ENCODE measurements at places on chromosomes 2 and 18. TPM values are rescaled to one million over a fixed set of nuclear protein-coding genes. Genes with fewer than 3 reads are reported as not detected.

DNA sequence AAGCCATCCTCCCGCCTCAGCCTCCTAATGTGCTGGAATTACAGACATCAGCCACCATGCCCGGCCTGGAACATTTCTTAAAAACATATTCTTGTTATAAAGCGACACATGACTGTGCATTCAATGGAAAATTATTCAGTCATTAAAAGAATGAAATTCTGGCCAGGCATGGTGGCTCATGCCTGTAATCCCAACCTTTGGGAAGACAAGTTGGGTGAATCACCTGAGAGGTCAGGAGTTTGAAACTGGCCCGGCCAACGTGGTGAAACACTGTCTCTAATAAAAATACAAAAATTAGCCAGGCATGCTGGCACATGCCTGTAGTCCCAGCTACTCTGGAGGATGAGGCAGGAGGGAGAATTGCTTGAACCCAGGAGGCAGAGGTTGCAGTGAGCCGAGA lies 21.6 kb upstream of the RPRD1A start:
- DNase-seq: no peak

GRCh38 chr18:75478996-75479880 lies 51.7 kb upstream of the SMIM21 start:
- no peak for DNase-seq

- no peak for DNase-seq
Observed at GRCh38 chr18:62070302-62070701, 116.6 kb downstream of the PIGN start.

- DNase-seq: no peak
Observed at GRCh38 chr18:46007165-46007564, 40.0 kb upstream of the EPG5 start.

DNA sequence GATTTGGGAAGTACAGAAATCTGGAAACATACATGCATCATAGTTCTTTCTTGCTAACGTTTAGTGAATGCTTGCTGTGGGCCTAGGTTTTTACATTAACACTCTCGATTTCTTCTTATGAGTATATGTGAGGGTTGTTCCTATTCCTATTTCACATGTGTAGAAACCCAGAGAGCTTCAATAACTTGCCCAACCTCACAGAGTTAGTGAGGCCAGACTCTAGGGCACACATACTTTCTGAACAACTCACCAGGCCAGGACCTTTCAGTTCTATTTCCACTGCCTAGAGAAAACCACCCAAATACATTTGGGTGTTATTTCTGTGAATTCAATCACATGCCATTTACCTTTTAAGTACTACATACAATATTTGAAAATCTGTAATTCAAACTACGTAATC lies 8.2 kb upstream of the KCTD1 start:
- no peak for DNase-seq

DNA sequence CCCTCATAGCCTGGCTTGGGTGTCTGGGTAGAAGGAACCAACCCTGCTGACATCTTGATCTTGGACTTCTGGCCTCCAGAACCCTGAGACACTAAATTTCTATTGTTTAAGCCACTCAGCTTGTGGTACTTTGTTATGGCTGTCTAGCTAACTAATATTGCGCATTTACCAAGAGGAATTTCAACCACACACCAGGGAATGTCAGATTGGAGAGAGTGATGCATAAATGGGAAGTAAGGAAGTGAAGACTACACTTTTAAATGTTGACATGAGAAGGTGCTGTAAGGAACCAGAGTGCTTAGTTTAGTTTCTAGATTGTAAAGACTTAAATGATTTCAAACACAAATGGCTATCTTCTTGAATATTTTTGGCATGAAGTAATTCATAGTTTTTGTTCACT lies 98.9 kb upstream of the ITGB6 start:
- no peak for DNase-seq

- DNase-seq: no peak
Observed at GRCh38 chr2:71669058-71669456, 215.7 kb downstream of the DYSF start.

The EMX1 gene
- 51.5 TPM for polyA plus RNA-seq

The IL1RN gene
- 8.2 TPM for polyA plus RNA-seq

DNA sequence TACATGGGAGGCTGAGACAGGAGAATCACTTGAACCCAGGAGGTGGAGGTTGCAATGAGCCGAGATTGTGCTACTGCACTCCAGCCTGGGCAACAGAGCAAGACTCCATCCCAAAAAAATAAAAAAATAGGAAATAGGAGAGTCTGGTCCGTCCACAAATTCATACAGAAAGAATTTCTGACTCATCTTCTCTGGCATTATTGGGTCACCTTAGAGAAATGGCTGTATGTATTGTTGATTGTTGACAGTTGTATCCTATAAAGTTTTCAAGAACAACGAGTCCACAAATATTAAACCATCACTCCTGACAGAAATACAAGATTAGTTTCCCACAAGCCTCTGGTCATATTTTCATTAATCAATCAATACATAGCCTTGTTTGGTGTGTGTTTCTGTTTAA lies 20.4 kb downstream of the RBM43 start:
- no peak for DNase-seq

The RNF144A gene
- 54.2 TPM for polyA plus RNA-seq

The SERPINB3 gene
- 0.17 TPM for polyA plus RNA-seq
